ENCODE measurements at places on chromosomes 7 and 10. TPM values are rescaled to one million over a fixed set of nuclear protein-coding genes. Genes with fewer than 3 reads are reported as not detected.

MACROH2A2 gene
- 6.2 TPM for total RNA-seq

DNA sequence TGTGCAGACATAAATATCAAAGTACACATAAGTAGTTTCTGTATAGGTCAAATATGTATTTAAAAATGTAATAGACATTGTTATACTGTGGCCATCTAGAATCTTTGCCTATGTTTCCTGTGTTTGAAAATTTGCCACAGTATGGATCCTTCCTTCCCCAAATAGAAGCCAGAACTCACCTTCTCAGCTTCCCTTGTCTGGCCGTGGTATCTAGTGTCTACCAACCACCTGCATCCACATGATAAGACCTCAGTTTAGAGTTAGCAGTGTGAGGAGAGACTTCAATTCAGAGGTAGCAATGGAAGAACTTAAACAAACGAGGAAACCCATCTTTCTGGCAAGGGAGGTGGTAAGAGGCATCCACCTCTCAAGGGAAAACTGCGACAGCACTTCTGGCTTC, 4.9 kb downstream of the TRDMT1 start:
- DNase-seq, result no peak

- DNase-seq, result no peak
These were observed 6.9 kb downstream of the NYAP1 start for GRCh38 chr7:100490483-100491191.

DRGX gene
- total RNA-seq, result not detected

DNA sequence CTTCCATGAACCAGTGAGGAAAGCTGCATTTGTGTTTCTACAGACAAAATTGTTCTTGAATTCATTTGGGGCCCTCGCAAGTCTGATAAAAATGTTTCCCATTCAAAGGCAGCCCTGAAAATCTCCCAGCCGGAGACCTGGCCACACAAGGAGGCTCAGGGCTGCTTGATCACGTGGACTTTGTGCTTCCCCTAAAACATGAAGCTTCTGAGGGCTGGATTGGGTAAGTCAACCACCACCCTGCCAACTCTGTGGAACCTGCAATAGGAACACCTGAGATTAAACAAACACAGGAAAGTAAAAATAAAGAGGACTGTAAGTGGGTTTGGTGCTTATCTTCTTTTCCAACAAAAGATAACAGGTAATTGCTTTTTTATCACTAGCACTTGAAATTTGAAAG, 133.8 kb downstream of the C10orf90 start:
- DNase-seq, result no peak

GRCh38 chr7:124536156-124536762, 229.3 kb downstream of the GPR37 start:
- DNase-seq, result no peak

GRCh38 chr7:131157530-131158243, 170.0 kb upstream of the MKLN1 start:
- no peak for DNase-seq

JCAD gene
- 0.29 TPM for total RNA-seq

- no peak for DNase-seq
These were observed 24.3 kb upstream of the CALU start for GRCh38 chr7:128714701-128715495.

ZNF727 gene
- total RNA-seq, result 0.19 TPM

COL13A1 gene
- not detected for total RNA-seq

- DNase-seq, result no peak
These were observed 167.5 kb upstream of the MEOX2 start for GRCh38 chr7:15853832-15854470.

- no peak for DNase-seq
These were observed 322.6 kb downstream of the GRID1 start for GRCh38 chr10:86044029-86044428.

PAXIP1 gene
- 22.5 TPM for total RNA-seq

DNA sequence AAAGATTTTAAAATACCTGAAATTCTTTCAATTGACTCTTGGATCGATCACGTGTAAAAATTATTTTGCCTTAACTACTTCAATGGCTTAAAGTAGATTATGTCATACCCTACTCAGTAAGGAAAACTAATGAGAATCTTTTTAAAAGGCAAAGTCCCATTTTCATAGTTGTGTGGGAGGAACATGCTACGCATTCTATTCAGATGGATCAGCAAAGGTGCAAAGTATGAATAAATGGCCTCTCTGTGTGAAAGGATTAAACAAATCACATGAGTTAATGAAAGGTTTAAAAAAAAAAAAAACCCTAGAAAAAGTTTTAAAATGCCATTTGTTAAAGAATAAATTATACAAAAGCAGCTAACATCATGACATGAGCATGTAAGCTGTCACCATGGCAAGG, 77.1 kb downstream of the ENO4 start:
- no peak for DNase-seq

GRCh38 chr7:142797391-142798377, 26.9 kb downstream of the PRSS2 start:
- DNase-seq, result no peak

DNA sequence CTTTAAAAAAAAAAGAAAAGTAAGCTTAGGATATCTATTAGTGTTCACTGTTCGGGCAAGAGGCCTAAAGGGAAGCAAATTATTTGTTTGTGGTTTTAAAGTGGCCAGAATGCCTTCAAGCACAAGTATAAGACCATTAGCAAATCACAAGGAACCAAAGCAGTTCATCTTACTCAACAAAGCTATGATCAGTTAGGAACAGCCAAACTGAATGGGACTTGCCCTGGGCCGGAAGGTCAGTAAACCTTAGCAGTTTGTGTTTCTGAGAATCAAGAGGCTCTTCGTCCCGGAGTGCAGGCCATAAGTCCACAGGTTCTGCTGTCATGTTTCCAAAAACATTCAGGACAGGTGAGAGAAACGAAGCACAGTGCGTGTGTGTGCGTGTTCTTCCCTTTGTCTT, 4.5 kb downstream of the FBXW4 start:
- DNase-seq, result no peak

TMEM248 gene
- total RNA-seq, result 71.4 TPM

DNA sequence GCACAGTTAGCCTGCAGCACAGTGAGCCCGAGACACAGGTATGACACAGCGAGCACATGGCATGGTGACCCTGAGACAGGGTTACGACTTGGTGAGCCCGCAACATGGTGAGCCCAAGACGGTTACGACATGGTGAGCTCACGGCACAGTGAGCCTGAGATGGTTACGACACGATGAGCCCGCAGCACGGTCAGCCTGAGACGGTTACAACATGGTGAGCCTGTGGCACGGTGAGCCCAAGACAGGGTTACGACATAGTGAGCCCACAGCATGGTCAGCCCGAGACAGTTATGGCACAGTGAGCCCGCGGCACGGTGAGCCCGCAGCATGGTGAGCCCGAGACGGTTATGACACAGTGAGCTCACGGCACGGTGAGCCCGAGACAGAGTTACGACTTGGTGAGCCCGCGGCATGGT, 156.1 kb downstream of the MAD1L1 start:
- DNase-seq, result no peak

EN2 gene
- not detected for total RNA-seq

- DNase-seq, result no peak
These were observed 10.0 kb upstream of the SPOCK2 start for GRCh38 chr10:72098301-72098835.

MBL2 gene
- not detected for total RNA-seq

DNA sequence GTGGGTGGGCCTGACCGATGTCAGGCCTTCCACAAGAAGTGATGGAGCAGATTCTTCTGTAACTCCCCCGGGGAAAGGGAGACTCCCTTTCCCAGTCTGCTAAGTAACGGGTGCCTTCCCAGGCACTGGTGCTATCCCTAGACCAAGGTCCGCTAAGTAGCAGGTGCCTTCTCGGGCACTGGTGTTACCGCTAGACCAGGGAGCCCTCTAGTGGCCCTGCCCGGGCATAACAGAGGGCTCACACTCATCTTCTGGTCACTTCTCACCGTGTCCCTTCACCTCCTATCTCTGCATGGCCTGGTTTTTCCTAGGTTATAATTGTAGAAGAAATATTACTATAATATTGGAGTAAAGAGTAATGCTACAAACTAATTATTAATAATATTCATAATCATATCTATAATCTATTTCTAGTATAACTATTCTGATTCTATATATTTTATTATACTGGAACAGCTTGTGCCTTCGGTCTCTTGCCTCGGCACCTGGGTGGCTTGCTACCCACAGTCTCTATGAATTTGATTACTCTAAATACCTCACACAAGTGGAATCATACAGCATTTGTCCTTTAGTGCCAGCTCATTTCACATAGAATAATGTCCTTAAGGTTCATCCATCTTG, 1378.7 kb downstream of the XPNPEP1 start:
- peak; percentile 40 for DNase-seq

FAM25C gene
- total RNA-seq, result not detected

DNA sequence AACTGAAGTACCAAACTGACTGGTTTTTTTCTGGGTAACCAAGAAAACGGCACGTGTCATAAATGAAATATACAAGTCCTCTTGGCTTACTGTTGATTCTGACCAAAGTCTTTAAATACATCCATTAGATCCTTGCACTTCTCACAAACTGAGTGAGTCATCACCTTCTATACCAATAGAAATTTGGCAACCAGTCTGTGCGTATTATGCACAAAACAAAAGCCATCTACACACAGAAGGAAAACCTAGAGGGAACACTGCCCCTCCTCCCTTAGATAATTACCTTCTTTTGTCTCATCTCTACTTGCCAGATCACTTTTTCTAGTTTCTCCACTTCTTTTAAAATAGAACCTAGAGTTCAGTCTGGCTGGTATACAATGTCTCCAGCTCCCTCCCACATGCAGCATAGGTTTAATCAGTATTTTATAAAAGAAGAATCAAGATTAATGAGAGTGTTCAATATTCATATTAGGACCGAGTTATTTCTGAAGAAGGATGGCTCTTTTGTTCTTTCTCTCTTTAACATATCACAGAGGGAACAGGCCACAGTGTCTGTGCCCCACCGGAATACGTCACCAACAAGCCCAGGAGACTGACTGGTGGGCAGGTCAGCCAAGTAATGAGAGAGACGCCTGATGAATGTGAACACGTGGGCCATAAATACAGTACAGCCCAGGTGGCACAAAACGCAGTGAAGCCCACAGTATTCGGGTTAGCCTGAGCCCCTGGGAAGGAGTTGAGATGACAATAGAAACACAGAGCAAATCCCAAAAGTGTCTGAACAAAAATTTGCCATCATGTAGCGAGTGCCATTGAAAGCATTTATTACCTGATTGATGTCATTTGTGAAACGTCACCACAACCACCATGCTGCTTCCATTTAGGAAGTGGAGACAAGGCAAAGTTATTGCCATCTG, 91.3 kb downstream of the KIAA1549 start:
- no peak for DNase-seq

ITIH2 gene
- not detected for total RNA-seq

DNA sequence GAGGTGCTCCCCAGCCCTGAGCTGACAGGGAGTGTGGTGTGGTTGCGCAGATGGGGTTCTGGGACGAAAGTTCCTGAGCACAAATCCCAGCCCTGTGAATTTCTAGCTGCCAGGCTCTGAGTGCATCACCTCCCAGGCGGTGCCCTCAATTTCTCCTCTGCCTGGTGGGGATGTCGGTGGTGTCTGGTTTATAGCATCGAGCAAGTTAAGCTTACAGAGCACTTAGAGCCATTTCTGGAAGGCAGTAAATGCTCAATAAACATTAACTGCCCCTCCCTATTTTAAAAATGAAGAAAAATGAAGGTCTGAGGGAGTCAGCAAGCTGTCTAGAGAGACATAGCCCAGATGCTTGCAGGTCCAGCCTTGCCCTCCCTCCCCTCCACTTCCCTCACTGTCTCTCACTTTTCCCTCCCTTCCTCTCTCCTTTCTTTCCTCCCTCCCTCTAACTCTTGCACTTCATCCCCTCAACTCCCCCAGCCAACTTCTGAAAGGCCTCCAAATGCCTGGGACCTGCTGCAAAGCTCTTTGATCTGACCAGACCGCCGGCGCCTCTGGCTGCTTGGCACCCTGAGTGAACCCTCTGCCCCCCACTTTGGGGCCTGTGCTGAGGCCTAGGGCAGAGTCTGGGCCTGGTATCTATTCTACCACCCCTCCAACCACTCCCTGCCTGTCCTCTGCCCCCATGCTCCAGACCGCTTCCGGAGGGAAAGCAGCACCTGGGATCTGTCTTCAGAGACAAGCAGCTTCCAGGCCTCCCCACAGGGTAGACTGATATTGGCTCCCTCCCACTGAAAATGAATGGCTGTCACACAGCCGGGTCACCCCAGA, 438.3 kb downstream of the RPS24 start:
- no peak for DNase-seq

DNA sequence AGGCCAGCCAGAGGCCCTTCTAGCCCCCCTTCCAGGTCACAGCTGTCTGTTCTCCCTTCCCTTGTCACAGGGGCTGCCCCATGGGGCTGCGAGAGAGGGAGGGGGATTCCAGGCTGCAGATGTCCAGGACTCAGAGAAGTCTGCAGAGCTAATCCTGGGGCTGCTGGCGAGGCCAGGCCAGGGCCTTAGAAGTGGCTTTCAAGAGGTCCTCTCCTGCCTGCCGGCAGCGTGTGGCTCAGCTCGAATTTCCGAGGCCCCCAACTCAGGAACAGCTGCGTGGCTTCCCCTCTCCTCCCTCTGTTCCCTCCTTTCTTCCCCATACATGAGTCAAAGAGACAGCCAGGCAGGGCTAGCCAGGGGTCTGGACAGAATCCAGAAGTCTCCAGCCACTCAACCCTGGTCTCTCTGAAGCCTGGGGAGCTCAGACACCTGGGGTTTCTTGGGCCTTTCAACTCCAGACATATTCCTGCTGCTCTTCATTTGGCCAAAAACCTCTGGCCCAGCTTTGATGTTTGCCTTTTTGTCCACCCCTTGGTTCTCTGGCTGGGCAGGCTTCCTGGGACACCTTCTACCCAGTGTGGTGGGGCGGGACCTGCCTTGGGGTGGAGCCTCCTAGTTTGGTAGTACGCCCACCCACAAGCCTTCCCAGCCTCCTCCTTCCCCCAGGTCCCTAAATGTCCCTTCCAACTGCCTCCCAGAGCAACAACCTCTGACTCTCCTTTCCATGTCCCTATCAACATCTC, 21.8 kb upstream of the EIF5AL1 start:
- DNase-seq, result no peak

GRM3 gene
- total RNA-seq, result not detected

PKD2L1 gene
- 0.30 TPM for total RNA-seq

DCLRE1A gene
- 15.4 TPM for total RNA-seq

NEUROG3 gene
- total RNA-seq, result 0.39 TPM

- no peak for DNase-seq
These were observed 146.3 kb upstream of the CELF2 start for GRCh38 chr10:10871352-10871751.

Measured in activated T-cell treated with anti-CD3 and anti-CD28 coated beads, Interleukin-2, amount 50 U/mL, for 72 hours (primary cell).